ENCODE measurements at places on chromosomes 16 and 17.

DNA sequence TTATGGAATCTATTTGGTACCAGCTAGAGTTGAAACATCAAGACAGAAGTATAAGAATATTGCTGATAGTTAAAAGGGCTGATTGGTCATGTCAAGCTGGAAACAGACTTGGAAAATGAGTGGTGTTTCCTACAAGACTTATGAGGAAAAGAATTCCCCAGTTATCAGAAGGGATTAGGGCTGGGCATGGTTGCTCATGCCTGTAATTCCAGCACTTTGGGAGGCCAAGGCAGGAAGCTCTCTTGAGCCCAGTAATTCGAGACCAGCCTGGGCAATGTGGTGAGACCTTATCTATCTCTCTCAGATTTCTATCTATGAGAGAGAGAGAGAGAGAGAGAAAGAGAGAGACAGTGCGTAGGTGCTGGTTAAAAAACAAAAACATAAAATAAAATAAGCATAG, 139.5 kb upstream of the PMFBP1 start:
- DNase-seq = no peak

DNA sequence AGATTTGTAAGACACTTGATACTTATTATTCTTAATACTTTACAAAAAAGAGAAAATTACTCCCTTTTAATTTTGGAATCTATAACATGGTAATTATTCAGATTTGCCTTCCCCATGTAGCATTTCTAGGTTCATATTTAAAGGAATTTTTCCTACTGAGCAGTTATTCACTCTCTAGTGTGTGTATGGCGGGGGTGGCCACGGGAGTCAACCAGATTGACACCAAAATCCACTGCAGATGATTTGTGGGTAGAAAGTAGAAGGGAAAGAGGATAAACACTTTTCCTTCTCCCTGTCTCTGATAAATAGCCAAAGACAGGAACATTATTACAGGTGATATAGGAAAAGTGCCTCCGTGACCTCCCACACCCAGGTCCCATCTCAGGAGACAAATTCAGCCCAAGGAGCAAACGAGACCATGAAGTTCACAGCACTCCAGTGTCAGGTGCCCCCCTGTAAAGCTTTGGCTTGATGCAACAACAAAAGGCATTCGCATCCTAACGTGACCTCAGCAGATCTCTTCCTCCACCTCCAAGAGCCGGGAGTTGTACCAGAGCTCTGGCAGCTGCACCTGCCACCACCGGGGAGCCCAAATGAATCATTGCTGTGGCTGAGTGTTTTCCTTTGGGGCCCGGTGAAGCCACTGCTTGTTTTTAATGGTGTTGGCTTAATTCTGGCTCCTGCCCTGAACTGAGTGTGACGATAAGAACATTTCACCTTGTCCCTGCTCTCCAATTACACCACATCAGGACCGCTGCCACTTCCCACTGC, 92.7 kb upstream of the NOL11 start:
- no peak for DNase-seq

DNA sequence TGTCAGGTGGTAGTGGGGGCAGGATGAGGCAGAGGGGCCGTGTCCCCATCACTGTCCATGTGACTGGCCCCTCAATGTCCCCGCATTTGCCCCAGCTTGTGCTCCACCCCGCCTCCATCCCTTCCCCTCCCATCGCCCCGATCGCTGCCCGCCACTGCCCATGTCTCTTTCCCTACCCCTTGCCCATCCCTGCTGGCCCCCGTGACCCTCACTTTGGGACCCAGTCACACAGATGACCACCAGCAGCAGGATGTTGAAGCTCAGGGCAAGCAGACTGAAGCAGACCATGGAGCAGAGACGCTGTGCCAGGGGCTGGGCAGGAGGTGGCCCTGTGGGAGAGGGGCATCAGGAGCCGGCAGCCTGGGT, 6.1 kb downstream of the ASGR2 start:
- no peak for DNase-seq

DNA sequence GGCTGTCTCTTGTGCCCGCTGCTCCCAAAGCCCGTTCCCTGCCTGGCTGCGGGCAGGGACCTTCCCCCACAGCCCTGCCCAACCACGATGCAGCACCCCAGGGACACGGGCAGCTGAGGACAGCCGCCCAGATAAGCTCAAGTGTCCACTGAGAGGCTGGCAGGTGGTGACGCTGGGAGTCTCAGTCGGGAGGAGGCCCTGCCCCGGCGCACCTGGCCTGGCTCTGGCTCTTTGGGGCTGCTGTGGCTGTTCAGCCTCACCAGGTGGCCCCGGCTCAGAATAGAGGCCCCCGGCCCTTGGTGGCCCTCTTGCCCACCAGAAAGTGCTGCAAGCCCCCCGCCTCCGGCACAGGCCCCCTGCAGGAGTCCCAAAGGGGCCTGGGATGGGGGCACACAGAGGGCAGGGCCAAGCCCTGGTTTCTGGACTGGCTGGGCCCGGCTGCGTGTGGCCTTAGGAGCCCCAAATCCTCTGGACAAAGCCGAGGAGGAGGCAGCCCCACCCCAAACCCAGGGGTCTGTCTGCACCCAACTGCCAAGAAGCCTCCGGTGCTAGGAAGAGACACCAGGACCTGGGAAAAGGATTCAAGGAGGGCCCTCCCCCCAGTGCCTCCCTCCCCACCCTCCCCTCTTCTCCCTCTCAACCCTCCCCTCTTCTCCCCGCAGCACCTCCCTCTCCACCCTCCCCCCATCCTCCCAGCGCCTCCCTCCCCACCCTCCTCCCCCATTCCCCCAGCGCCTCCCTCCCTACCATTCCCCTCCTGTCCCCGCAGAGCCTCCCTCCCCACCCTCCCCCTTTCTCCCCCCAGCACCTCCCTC, 5.3 kb downstream of the NTHL1 start:
- no peak for DNase-seq

GRCh38 chr17:66614469-66614868, 220.4 kb upstream of the CACNG5 start:
- DNase-seq = no peak

- no peak for DNase-seq
Observed at GRCh38 chr16:81140930-81141780, 45.0 kb upstream of the GCSH start.

GRCh38 chr16:86826941-86827340, 248.6 kb downstream of the FOXL1 start:
- no peak for DNase-seq

DNA sequence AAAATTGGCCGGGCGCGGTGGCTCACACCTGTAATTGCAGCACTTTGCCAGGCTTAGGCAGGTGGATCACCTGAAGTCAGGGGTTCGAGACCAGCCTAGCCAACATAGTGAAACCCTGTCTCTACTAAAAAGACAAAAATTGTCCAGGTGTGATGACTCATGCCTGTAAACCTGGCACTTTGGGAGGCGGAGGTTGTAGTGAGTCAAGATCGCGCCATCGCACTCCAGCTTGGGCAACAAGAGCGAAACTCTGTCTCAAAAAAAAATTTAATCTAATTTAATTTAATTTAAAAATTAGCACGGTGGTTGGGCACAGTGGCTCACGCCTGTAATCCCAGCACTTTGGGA, 1.6 kb upstream of the HBQ1 start:
- no peak for DNase-seq

- no peak for DNase-seq
Observed at GRCh38 chr16:85541980-85542900, 70.9 kb upstream of the GSE1 start.

- no peak for DNase-seq
Observed at GRCh38 chr17:77481476-77482374, 341.0 kb downstream of the SEC14L1 start.

DNA sequence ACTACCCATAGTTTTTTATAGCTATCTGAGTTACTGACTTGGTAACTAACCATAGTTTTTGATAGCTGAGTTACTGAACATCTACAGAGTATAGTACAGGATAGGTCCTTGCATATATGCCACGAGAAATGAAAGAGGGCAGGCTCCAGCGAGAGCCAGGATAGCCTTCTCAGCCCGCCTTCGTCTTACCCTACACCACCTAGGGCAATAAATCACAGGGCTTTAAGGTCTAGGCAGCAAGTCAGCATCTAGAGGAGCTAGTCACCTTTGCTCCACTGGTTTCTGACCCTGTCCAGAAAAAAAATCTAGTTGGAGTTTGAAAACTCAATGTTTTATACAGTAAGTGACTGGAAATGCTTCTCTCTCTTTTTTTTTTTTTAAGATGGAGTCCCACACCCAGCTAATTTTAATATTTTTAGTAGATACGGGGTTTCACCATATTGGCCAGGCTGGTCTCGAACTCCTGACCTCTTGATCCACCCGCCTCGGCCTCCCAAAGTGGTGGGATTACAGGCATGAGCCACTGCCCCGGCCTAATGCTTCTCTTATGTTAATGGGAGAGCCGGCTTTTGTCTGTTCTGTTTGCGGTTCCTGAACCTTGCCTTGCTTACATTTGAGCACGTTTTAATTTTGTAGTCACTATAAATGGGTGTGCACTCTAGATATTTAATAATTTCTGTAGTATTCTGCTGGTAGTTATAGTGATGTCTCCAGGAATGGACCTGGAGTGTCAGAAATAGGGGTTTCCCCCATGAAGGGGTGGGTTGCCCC, 2.8 kb downstream of the BFAR start:
- DNase-seq = no peak

GRCh38 chr17:63659850-63660249, 37.6 kb downstream of the MAP3K3 start:
- no peak for DNase-seq

- no peak for DNase-seq
Observed at GRCh38 chr17:5555254-5555653, 29.1 kb downstream of the NLRP1 start.

GRCh38 chr17:14125518-14126137, 56.3 kb downstream of the COX10 start:
- DNase-seq = no peak

- no peak for DNase-seq
Observed at GRCh38 chr16:29306943-29307597, 99.4 kb downstream of the NPIPB11 start.

DNA sequence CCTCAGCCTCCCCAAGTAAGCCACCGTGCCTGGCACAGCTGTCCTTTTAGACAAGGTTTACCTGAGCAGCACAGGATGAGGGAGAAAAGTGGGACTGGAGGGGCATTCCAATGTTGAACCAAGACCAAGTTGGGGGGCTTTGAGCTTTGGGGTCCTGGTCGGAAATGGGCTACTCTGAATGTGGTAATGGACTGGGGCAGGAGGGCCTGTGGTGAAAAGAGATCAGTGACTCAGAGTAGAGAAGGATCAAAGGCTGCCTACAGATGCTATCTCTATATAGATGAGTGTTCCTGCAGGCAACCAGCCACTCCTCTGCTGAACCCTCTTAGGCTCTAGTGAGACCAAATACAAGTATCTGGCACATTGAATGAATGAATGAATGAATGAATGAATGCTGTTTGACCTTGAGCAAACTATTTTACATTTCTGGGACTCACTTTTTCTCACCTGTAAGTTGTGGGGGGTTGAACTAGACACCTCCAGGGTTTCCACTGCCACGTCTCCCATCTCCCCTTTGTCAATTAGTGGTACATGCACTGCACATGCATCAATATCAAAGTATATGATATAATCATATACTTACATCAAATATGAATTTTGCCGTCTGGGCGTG, 26.3 kb upstream of the ETV4 start:
- DNase-seq = no peak

DNA sequence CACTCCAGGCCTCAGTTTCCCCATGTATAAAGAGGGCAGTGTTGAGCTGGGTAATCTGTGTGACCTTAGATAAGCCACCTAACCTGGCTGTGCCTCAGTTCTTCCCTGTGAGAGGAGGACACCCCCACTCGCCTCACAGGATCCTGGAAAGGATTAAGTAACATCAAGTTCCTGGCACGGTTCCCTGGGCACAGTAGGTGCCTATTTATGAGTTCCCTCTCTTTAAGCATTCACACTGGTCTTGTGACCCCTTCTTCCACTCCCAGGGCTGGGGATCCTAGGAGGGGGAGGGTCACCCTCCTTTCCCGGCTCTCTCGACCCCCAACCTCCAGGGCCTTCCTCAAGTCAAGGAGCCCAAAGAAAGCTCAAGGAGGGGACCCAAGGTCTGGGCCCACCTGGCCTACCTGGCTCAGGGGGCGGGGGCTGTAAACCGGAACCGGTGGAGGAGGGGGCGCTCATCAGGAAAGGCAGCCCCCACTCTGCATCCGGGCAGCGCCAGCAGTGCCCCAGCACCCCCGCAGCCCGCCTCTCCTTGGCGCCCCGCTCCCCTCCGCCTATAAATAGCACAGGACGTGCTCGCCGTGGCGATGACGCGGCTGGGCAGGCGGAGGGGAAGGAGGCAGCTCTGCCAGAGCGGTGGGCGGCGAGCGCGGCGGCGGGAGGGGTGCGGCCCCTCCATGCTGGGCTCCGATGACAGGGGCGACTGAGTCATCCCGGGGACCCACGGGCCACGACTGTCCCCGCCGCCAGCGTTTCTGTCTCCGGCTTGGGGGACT, 9.4 kb downstream of the RPL19 start:
- no peak for DNase-seq

DNA sequence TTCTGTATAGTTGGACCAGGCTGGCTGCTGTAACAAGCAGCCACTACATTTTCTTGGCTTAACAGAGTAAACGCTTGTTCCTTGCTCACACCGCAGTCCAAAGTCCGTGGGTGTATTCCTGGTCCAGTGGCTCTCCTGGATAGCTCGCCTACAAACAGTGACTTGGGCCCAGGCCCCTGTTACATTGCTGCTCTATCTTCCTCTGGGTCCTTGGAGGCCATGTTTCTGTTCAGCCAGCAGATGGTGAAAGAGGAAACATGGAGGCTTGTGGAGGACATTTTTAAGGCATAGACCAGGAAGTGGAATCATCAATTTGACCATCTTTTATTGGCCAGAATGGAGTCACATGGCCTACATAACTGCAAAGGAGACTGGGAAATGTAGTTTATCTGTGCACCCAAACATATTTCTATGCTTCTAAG, 55.1 kb downstream of the ATP2C2 start:
- no peak for DNase-seq

DNA sequence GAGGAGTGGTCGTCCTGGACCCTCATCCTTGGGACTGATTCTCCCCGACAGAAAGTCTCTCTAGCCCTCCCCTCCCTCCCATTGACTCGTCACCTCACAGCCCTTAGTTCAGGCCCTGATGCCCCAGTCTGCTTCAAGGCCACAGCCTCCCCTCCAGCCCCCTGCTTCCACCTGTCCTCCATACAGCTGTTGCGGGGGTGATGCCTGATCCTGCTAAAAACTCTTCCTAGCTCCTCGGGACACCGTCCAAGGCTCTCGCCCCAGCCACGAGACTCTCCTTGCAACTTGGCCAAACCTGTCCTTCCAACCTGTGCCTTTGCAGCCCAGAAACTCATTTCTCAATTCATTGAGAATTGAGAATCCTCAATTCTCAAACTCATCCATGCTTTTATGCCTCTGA, 6.8 kb downstream of the STAC2 start:
- DNase-seq = no peak

- no peak for DNase-seq
Observed at GRCh38 chr16:79336437-79337229, 263.9 kb downstream of the MAF start.
